NCI-H345 (cell line): ENCODE measurements at places on chromosomes 11 and 22.

DNA sequence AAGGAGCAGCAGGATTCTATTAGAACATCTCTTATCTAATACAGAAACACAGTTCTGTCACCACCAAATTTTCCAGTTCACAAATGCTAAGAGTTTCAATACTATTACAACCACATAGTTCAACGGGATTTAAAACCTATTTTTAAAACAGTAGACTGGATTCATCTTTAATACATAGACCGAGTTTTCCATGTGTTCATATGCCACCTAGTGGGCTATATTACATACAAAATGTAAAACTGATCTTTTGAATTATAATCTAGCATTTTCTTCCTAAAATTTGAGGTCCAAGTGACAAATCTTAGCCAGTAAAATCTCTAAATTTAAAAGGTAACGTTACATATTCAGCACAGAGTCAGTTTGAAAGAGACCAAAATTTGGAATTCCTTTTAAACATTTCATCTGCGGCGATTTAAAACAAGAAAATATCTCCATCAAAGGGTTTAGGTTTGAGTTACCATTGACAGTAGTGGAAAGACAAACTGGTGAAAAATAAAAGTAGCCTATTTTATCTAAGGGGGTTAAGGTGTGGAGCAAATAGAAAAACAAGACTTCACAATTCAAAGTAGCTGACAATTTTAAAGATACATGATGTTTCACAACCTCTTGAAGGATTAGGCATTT, 269.3 kb upstream of the MPPED2 start:
- DNase-seq = no peak

DNA sequence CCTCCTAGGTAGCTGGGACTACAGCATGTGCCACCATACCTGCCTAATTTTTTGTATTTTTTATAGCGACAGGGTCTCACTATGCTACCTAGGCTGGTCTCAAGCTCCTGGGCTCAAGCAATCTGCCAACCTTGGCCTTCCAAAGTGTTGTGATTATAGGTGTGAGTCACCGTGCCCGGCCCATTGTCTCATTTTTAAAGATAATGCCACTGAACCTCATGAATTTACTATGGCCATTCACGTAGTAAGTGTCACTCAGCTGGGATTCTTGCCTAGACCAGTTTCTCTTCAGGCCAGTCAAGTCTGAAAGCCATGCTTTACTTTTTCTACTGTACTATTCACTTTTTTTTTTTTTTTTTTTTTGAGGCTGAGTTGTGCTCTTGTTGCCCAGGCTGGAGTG, 22.4 kb downstream of the DEPDC5 start:
- DNase-seq = no peak

DNA sequence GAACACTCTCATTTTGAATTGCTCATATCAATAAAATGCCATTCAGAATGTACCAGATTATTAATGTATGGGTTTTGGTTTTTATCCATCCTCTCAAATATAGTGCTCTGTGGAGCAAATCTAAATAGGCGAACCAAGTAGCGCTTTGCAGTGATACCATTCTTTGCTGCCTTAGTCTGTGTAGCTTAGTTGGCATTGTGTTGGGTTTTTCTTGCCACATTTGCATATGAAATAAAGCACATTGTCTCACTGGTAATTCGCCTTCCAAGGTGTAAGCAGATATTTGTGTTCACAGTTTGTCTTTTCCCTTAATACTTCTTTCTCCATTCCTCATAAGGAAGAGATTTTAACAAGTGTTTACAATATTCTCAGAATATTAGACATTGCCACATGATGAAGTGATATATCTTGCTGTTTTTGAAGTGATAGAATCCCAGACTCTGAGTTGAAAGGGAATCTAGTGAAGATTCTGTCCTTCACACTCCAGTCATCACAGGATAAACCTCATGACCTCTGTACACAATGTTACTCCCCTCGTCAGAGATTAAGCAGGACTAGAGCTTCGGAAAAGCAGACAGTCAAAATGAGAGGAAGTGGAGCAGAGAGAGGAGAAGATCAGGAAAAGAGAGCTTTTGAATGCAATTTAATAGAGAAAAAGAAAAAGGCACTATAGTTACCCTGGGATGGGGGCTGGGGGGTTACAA, 16.5 kb downstream of the C11orf91 start:
- no peak for DNase-seq

DNA sequence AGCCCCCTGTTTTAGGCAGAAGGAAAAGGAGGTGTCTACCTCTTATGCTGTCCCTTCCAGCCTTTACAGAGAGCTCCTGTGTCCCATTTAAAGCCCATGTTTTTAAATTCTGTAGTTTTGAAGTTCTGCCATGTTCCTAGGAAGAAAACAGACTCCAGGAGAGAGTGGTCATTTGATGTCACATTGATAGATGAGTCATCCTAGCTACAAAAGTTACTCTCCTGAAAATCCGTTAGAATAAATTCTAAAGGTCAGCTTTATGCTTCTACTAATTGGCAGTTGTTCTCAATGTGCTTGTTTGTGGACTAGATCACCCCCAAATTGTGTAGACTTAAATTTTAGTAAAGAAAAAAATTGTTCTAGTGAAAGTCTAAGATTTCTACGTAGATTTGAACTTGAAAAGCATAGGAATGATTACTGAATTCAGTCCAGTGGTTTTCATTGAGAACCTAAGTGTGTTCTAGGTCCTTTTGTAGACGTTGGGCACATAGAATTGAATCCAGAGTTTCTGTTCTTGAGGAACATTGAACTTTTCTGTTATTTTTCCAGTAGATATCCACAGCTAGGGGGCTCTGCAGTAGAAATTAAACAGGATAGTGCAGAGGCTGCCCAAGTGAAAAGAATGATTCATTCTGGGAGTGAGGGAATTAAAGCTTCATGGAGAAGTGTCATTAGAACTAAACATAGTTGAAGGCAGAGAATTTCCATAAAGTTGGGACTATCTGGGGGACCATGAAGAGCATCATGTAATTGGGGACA, 140.6 kb upstream of the RASSF10 start:
- DNase-seq = no peak

GRCh38 chr11:61027141-61027840, 55.8 kb downstream of the CD6 start:
- DNase-seq = no peak
